ENCODE measurements at places on chromosomes 7 and 10.
A peak's percentile ranks its signal among the peaks of the same experiment; 100 is the strongest.

GRCh38 chr10:49296836-49297235 is 2.1 kb upstream of the C10orf71 start:
- DNase-seq: no peak

- DNase-seq: peak; percentile 85
These were observed 56.8 kb upstream of the DGKI start for GRCh38 chr7:137903382-137904169.

GRCh38 chr10:77541247-77541646 is 96.4 kb downstream of the KCNMA1 start:
- DNase-seq: no peak

- DNase-seq: peak; percentile 53
These were observed 52.6 kb upstream of the PCBD1 start for GRCh38 chr10:70940834-70941568.

DNA sequence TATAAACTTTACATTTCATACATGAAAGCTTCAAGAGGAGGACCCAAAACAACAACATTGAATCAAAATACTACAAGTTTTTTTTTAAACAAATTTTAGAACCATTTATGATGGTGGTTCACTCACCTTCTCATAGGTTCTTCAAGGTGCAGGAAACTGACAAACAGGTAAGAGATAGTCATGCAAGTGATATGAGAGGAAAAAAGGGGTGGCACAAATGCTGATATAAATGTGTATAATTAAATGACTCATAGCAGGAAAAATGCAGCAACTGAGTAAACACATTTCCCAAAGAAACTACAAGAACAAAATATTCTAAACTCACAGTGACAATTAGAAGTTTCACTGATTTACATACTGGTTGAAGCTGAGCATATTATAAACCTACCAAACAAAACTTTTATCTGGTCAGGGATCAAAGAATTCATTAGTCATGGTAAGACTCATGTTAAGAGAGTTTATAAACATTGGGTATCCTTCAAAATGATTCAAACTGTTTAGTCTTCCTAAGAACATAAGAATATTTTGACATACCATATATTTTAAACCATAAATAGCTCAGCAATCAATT is 14.1 kb downstream of the ZWINT start:
- DNase-seq: no peak

DNA sequence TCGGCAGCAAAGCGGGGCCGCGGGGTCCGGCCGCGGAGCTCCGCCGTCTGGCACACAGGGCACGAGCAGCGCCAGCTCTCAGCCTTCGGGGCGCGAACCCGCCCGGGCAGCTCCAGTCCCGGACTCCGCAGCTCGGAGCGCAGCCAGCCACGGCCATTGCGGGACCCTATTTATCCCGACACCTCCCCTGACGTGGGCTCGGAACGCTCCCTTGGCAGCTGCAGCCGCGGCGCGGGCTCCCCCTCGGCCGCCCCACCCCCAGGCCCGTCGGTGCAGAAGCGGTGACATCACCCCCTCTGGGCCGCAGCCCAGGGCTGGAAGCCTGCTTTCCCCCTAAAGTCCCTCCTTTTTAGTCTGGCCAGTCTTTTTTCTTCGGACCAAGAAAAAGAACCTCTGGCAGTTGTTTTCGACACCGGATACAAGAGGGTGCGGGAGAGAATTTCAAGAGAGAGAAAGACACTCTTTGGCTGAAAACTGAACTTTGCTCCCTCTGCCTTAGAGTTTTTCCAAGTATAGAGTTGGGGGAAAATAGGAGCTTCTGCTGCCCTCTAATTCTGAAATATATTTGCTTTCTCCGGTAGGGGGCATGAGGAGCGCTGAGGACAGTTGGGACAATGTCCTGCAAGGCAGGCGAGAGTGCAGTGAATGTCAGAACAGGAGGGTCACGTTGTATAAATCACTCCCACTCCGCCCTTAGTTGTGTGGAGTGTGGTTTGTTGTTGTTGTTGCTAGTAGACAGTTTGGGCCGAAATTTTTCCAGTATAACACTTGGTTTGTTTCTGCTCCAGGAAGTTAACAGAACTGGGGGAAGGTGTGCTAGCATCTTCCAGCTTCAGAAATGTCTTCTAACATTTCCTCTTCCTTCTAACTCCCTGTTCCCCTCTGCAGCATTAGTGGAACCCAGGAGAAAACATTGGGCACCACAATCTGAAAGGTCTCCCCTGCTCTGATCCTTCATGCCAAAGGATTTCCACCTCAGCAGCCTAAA is at the start of gene SFRP4:
Gene SFRP4, minus strand, starts transcription at position 145 of the 988 bp plus-strand sequence. CDS start 280 bp downstream, outside the sequence.
- DNase-seq: peak; percentile 81

GRCh38 chr10:63707254-63707910 is 186.2 kb downstream of the REEP3 start:
- DNase-seq: peak; percentile 52

DNA sequence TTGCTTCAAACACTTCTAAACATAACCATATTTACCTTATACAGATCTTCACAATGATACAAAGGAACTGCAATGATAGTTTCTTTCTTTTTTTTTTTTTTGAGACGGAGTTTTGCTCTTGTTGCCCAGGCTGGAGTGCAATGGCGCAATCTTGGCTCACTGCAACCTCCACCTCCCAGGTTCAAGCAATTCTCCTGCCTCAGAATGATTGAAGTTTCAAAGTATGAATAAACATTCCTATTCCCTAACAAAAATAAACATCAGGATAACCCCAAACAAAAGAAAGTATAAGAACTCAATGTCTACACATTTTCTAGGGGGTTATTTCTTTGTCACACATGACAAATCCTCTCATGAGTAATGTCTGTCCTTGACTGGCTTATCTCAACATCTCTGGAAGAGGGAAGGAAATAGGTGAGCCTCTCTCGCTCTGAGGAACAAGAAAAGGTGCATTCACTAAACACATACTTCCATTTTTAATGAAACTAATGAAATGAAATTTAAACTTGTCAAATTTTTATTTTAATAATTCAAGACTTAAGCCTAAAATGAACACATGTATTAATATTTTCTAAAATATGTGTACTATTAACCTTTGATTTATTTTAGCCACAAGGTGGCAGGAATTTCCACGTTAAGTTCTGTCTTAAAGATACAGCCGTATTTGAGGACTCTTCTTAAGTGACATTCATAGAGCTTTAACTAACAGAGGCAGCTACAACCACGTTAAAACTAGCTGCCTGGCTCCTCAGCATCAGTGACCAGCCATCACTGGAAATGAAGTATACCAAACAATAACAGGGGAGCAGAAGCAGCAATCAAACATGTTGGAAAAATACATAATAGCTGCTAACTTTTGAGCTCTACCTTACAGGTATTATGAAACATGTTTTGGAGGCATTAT is 58.3 kb downstream of the MALSU1 start:
- peak; percentile 56 for DNase-seq

DNA sequence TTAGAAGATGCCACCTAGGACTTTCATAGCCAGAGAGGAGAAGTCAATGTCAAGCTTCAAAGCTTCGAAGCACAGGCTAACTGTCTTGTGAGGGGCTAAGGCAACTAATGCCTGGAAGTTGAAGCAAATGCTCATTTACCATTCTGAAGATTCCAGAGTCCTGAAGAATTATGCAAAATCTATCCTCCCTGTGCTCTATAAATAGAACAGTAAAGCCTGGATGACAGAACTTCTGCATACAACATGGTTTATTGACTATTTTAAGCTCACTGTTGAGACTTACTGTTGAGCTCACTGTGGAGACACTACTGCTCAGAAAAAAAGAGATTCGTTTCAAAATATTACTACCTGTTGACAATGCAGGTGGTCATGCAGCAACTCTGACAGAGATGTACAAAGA is 28.6 kb downstream of the TNS3 start:
- no peak for DNase-seq

DNA sequence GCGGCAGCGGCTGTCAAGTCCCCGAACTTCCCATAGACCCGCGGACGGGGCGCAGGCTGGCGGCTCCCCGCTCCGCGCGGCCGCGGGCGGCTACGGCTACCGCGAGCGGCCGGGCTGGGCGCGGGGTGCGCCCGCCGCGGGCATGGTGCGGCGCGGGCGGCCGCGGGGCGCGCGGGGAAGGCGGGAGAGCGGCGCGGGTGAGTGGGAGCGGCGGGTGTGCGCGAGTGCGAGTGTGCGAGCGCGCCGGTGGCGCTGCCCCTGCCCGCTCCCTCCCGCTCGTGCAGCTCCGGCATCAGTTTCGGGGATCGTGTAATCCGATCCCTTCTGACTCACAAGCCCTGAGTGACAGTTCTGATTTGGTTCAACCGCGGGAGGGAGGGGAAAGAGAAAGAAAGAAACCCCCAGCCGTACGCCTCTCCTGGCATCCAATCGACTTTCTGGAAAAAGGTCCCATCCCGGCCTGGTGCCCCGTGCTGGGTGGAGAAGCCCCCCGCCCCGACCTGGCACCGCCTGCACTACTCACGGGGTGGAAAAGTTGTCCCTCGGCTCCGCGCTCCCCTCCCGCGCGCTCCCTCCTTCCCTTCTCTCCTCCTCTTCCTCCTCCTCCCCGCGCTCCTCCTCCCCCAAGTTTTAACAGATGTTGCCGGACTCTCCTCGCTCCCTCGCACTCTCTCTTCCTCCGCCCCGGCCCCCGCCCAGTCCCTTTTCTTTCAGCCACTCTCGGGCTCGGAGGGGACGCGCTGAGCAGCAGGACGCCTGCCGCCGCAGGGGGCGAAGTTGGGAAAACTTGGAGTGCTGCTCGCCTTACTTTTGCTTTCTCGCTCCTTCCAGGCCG is at the start of gene GLI3:
Gene GLI3, minus strand, starts transcription at position 234 of the 835 bp plus-strand sequence. CDS start 13,956 bp downstream, outside the sequence.
- DNase-seq: no peak

- DNase-seq: no peak
These were observed 317.2 kb downstream of the BICC1 start for GRCh38 chr10:58829839-58830238.

DNA sequence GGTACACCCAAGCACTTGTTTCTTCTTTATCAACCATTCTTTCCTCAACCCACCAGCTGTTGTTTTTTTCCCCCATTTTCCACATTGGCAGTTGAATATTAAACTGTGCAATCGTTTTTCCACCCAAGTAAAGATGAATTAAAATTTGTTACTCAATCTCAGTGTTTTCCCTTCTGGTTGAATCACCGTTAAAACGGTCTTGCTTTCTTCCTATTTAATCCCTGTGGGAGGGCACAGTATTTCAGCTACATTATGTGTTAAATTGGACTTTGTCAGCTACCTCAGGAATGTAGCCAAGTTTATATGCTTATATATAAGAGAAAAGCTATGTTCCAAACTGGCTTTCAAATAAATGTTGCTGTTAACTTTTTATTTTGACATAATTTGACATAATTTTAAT is 19.9 kb downstream of the SLC35G1 start:
- no peak for DNase-seq

- DNase-seq: no peak
These were observed 82.2 kb downstream of the RAB11FIP2 start for GRCh38 chr10:117964536-117964935.

GRCh38 chr7:130912862-130913638 is 179.0 kb upstream of the KLF14 start:
- peak; percentile 63 for DNase-seq

DNA sequence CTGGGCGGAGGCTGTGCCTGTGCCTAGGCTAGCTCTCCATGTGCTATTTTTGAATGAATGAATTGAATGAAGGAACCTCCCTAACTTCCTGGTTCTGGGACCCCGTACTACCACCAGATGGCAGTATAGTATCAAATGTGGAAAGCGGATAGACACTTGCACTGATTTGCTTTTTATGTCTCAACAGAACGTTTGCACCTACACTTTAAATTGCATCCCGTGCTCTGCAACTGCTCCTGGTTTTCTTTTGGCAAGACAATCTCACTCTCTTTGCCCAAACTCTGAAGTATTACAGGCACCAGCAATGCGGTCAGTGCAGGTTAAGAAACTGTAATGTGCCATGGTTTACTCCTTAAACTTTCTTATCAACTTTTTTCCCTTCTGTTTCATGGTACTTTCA is 6.5 kb downstream of the FZD8 start:
- DNase-seq: peak; percentile 76

DNA sequence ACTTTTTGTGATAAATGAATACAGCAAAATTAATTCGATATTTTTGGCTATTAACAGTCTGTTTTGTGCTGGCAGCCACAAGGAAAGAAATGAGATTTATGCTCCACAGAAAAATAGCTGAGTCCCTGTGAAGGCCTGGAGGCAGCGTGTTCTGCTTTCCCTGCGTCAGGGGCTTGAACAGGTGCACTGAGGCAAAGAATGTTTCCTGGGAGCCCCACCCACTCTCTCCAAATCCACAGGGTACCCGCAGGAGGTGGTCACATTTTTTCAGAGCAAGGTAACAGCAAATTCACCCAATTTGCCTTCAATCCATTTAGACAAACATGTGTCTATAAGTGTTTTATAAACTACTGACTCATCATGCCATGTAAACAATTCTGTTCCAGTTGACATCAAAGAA is 308.1 kb downstream of the TCERG1L start:
- DNase-seq: no peak

DNA sequence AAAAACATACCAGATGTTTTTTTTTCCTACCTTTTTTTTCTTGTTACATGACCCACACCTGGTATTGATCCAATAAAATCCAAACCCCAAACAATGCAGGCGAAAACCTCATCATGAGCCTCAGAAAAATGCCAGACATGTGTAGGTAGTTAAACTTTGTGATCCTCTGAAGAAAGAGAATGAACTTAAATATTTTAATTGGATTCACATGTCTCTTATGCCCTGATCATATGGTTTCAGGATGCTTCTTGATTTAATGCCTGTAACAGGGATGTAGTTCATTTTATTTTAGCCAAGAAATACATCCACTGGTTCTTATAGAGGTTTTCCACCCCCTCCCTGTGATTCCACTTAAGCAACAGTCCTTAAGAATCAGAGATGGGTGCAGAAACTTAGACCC is 451.6 kb downstream of the TYW1 start:
- DNase-seq: no peak

- DNase-seq: no peak
These were observed 46.7 kb downstream of the ZNF777 start for GRCh38 chr7:149414171-149414570.

- DNase-seq: no peak
These were observed 262.2 kb upstream of the SEMA3C start for GRCh38 chr7:81181066-81181465.

GRCh38 chr7:121941830-121942229 is 68.9 kb downstream of the PTPRZ1 start:
- no peak for DNase-seq

DNA sequence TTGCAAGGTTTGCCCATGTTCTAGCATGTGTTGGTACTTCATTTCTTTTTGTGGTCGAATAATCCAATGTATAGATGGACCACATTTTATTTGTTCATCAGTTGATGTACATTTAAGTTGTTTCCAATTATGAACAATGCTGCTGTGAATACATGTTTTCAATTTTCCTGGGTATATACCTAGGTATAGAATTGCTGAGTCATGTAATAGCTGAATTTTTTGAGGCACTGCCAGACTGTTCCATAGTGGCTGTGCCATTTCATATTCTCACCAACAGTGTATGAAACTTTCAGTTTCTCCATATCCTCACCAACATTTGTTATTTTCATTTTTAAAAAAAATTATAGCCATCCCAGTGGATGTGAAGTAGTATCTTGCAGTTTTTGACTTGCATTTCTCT is 90.5 kb downstream of the EZH2 start:
- no peak for DNase-seq

- no peak for DNase-seq
These were observed 799.9 kb downstream of the TNS3 start for GRCh38 chr7:46781901-46782439.

GRCh38 chr10:127991543-127992255 is 84.8 kb downstream of the PTPRE start:
- no peak for DNase-seq

GRCh38 chr10:1044146-1044545 is 4.8 kb downstream of the IDI1 start:
- no peak for DNase-seq

GRCh38 chr7:66549466-66549865 is 79.2 kb upstream of the KCTD7 start:
- DNase-seq: no peak
